ENCODE measurements at places on chromosomes 4 and X.
A peak's percentile ranks its signal among the peaks of the same experiment; 100 is the strongest.

DNA sequence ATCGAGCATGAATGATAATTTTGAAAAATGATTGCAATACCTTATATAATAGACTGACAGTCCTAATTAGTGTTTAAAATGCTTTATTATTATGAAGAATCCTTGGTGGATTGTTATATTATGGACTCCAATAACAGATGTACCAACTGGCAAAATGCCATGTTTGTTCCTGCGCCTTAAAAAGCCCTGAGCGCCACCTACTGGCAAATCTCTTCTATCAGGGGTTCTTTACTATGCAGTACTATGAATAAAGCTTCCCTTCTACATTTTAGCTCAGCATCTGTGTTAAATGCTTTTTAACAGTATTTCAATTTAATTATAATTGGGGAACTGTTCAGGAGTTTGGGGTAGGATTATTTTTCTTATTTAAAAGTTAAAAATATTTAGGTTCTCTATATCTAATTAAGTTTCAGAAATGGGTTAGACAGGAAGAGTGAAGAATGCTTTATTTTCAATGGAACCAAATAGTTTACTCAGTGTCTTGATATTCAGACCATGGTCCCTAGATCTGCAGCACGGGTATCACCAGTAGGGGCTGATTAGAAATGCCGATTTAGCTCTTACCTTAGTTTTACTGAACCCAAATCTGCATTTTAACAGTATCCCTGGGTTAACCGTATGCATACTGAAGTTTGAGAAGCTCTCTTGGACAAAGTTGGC is 20.0 kb downstream of the CFAP97 start:
- DNase-seq = peak; percentile 74

DNA sequence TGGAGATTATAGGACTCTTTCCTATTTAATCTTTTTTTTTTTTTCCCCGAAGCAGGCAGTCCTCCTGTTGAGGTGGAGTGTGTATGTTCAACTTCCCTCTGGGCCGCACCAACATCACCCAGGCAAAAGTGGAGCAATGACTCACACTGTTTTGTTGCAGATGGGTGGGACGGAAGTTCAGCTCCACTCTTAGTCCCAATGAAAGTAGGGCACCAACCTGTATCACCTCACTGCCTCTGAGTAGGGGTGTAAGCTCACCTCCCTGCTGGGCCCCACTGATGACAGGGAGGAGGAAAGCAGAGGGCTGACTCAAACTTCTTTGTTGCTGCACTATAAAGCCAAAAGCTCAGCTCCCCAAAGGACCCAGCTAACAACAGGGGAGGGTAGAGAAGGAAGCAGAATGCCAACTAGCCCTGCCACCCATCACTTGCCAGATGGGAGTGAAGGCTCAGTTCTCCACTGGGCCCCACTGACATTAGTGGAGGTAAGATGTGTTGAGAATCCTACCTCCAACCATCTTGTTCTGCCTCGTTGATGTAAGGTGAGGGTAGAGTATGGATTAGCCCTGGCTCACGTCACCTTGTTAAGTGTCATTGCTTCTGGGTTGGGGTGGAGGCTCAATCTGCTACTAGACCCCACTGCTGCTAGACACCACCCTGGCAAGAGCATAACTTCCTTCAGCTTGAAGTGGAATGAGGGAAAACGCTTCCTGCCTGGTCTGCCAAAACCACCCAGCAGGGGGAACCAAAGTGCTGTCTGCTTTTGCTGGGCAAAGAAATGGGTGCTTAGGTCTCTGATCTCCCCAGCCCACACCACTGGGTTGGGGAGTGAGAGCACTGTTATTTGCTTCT is 14.1 kb downstream of the RPS6KA3 start:
- no peak for DNase-seq

DNA sequence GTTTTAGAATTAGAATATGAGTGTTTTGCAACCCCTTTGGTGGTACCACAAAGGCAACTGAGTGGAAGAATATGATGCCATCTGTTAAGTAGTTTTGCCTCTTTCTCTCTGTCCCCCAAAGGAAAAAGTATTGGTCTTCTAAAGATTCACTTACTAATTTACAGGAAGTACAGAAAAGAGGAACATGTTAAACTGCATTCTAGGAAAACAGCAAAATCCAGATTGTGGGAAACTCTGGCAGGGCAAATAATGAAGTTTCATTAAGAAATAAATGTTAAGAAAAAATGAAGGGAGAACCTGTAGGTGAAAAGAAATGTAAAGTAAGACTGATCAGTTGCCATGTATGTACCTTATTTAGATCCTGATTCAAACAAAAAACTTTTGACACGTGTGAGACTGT is 39.3 kb downstream of the NSUN7 start:
- no peak for DNase-seq

GRCh38 chr4:183390374-183390773 is 54.1 kb upstream of the CDKN2AIP start:
- no peak for DNase-seq

GRCh38 chrX:12026481-12026880 is 111.8 kb upstream of the FRMPD4 start:
- DNase-seq = no peak

DNA sequence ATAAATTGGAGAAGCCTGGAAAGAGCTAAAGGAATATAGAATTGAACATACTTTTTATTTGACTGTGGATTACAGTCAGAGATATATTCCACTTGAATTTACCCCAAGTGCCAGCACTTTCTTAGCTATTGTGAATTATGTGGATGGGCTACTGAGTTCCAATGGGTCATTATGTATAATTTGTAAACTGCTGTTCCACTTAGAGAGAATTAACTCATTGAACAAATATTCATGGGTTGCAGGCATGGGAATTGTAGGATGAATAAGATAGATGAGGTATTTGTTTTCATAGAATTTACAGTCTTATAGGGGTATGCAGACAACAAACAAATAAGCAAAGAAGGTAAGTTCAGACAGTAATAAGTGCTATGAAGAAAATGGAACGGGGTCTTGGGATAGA is 195.7 kb downstream of the SHROOM3 start:
- no peak for DNase-seq

GRCh38 chrX:24333371-24333770 is 19.5 kb upstream of the SUPT20HL2 start:
- no peak for DNase-seq

Measured in spinal cord (tissue), 10 donors.